ENCODE measurements at places on chromosomes 5 and 9. TPM values are rescaled to one million over a fixed set of nuclear protein-coding genes. Genes with fewer than 3 reads are reported as not detected.

DNA sequence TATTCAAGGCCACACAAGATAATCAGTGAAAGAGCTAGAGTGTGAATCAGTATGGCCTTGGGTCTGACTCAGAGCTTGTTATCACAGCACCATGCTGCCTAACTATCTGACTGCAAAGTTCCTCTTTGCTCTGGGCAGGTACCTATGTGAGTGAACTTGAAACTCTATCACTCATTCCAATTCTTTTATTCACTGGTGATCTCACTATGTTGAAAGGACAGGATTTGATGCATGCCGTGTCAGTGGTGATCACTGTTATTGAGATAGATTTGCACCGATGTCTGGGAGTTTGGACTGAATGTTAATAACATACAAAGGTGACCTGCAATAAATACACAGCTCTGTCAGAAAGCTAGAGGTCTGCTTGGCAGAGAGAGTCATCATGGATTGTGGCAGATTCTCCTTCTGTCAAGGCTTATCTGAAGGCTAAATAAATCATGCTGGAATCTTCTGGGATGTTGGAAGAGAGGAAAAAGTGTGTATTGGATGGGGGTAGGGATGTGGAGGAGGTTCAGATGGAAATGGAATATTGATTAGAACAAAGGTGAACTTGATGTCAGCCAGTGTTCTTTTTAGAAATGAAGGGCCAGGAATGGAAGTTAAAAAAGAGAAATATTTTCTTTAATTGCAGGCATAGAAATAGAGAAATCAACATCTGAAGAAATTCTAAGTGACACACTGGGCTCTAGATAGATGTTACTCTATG lies 91.8 kb upstream of the TNC start:
- H3K27ac ChIP-seq: no peak overlapping the region
- H3K27me3 ChIP-seq: no peaks in the 10 kb centered on the region
- no peaks in the 10 kb centered on the region for H3K36me3 ChIP-seq
- H3K4me1 ChIP-seq: peaks cover 7% of the 10 kb centered on the region
- H3K4me3 ChIP-seq: no peak overlapping the region
- no peak for DNase-seq

DNA sequence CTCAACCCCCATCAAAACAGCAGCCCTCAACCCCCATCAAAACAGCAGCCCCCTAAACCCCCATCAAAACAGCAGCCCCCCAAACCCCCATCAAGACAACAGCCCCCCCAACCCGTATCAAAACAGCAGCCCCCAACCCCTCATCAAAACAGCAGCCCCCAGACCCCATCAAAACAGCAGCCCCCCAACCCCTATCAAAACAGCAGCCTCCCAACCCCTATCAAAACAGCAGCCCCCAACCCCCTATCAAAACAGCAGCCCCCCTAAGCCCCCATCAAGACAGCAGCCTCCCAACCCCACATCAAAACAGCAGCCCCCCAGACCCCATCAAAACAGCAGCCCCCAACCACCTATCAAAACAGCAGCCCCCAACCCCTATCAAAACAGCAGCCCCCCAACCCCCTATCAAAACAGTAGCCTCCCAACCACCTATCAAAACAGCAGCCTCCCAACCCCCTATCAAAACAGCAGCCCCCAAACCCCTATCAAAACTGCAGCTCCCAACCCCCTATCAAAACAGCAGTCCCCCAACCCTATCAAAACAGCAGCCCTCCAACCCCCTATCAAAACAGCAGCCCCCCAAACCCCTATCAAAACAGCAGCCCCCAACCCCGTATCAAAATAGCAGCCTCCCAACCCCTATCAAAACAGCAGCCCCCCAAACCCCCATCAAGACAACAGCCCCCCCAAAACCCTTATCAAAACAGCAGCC lies 1.2 kb downstream of the TPPP start:
- DNase-seq: no peak
- no peak overlapping the region for H3K4me3 ChIP-seq
- no peak overlapping the region for H3K27ac ChIP-seq
- H3K27me3 ChIP-seq: no peaks in the 10 kb centered on the region
- H3K4me1 ChIP-seq: no peaks in the 10 kb centered on the region
- no peaks in the 10 kb centered on the region for H3K36me3 ChIP-seq

- no peak for DNase-seq
- no peak overlapping the region for H3K27ac ChIP-seq
- H3K27me3 ChIP-seq: no peaks in the 10 kb centered on the region
- H3K4me1 ChIP-seq: no peaks in the 10 kb centered on the region
- H3K36me3 ChIP-seq: no peaks in the 10 kb centered on the region
Measured at GRCh38 chr5:6674421-6674820, 38.8 kb upstream of the TENT4A start.

PCDHB5 gene
- total RNA-seq: not detected

GRM6 gene
- total RNA-seq: not detected
